ENCODE measurements at places on chromosomes 4 and X.

DNA sequence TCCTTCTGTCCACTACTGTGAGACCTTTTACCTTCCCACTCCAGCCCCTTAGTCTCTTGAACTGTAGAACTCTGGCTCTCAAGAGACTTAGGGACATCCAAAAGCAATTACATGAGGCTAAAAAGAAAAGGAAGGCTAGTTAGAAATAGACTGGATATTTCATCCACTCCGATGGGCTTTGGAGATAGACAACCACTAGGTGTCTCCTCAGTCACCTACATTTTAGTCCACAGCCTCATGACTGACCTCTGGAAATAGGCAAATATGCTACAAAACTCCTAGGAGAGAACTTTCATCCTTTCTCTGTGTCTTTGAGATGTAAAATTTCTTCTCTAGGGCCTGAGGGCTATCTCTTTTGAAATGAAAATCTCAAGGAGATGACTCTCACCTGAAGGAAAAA, 45.1 kb upstream of the LAMP2 start:
- no peak for DNase-seq

DNA sequence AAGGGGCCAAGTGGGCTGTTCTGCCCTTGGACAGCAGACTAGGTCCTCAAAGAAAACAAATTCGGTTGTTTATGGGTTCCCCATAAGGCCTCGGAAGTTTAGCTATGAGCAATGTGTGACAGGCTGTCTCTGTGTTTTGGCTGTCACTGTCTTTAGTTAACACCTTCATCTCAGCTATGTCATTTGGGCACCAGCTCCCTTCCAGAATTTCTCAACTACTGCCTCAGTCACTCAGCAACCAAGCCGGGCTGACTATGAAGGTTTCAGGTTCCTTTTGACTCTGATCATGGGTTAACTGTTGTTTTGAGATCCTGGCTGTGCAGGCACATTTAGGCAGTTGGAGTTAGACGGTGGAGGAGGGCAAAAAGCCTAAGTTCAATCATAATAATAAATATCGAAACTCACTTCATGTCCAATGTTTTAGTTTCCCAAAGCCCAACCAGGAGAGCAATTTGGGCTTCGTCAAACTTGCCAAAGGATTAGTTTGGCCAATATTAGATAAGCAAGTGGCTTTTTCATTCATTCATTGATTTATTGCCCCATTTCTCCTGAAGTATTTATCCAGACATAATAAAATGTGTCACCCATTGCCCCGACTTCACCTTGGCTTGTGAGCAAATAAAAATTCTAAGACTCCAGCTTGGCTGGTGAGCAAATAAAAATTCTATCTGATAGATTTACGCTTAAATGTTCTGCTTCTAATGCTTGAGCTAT, 9.1 kb upstream of the PAGE1 start:
- DNase-seq = no peak

GRCh38 chrX:13550346-13550745, 19.1 kb upstream of the EGFL6 start:
- DNase-seq = no peak

DNA sequence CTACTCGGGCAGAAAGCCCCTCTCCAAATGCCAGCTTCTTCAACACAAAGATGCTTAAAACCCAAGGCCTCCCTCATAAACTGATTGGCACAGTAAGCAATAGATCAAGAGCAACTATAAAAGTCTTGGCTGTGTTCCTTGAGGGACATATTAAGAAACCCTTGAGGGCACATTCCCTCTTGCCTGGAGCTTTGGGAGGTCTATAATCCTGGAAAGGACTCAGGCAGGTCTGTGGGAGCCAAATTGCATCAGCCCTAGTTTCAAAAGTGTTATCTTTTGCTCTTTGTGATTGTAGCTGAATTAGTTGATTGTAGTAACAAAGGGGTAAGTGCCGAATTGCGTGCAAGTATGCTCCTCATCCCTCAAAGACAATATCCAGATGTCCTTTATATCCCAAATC, 18.6 kb upstream of the SETD7 start:
- no peak for DNase-seq

- DNase-seq = no peak
These were observed 2.5 kb upstream of the TMEM47 start for GRCh38 chrX:34659575-34659974.

DNA sequence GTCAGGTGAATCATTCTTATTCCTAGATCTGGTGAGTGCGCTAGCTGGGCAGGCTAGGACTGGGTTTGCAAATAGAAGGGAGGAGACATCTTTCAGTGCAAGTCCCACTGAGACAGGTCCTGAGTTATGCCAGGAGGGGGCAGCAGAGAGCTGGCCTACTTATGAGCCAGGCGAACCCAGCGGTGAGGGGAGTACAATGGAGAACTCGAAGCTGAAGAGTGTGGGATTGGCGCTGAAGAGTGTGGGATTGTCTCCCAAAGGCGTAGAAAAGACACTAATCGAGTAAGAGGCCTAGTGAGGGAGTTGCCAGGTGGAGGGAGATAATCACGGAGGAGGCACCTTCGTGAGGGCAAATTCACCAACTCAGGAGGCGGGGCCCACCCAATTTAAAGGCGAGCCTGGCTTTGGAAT, 91.7 kb upstream of the CXorf66 start:
- DNase-seq = peak; percentile 13

GRCh38 chr4:100898844-100899243, 381.0 kb upstream of the EMCN start:
- no peak for DNase-seq

GRCh38 chrX:42385730-42386129, 392.2 kb downstream of the PPP1R2C start:
- no peak for DNase-seq

- DNase-seq = no peak
These were observed 169.5 kb downstream of the ARHGAP10 start for GRCh38 chr4:147901388-147901787.

DNA sequence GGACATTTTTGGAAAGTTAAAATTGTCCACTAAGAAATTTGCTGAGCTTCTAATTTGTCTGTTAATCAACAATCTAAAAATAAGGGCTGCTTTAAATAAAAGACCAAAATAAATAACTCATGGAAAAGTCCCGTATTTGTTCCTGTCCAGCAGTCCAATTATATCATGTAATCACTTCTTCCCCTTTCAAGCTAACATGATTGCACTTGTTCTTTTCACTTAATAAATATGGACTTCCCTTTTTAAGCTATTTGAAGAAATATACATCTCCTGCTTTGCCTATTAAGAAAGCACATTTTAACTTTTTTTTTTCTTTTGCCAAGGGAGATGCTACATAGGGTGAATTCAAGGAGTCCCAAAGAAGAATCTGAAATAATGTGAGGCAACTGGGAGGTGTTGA, 55.6 kb upstream of the FRAS1 start:
- DNase-seq = no peak

- no peak for DNase-seq
These were observed 28.3 kb upstream of the CFAP299 start for GRCh38 chr4:80307183-80307735.

- DNase-seq = no peak
These were observed 28.8 kb downstream of the NEK1 start for GRCh38 chr4:169583563-169583962.

DNA sequence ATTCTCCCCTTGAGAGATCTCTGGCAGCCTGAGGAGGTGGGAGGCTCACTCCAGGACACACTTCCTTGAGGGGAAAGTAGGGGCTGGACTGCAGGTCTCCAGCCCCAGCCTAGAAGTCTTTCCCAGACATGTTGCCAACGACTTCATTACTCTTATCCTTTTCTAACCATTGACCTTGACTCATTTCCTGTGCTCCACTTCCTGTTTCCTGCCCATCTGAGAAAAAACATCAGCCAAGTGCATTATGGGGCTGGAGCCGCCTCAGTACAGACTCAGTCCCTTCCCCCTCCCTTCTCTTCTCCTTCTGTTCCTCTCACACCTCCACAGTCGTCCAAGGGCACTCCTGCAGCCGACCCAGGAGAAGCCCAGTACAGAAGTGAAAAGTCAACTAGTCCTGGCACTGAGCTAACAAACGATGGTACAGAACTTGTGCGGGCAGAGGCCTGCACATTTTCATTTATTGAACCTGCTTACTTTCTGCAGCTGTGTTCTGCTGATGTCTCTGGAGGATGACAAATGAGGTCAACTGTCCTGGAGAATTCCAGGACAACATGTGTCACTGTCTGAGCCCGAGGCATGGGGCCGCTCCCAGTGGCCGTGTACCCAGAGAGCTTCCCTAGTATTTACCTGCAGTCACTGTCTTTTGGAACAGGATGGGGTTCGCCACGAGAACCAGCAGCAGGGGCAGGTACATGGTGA, 20.1 kb downstream of the GPR143 start:
- no peak for DNase-seq

GRCh38 chr4:104879367-104879766, 267.3 kb upstream of the TET2 start:
- DNase-seq = no peak

GRCh38 chrX:40176351-40177116, 78.8 kb upstream of the BCOR start:
- DNase-seq = peak; percentile 62

GRCh38 chr4:15776871-15777648, 1.1 kb upstream of the CD38 start:
- no peak for DNase-seq

GRCh38 chrX:53440621-53441517, 6.7 kb upstream of the HSD17B10 start:
- no peak for DNase-seq

DNA sequence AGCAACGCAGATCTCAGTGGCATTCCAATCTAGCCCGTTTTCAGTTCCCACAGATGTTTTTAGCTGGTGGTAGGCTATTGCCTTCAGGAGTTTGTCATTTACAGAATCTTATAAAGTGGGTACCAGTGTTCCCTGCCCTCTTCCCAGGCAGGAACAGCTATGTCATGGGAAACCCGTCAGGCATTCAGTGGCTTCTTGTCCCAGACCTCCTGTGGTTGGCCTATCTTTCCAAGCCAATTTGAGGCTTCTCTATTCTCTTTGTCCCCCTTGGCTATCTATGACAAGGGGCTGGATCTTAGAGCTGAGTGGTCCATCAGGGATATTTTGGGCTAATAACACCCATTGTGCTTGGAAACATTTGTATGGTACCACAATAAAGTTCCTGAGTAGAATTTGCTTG, 33.6 kb upstream of the RPL34 start:
- no peak for DNase-seq

DNA sequence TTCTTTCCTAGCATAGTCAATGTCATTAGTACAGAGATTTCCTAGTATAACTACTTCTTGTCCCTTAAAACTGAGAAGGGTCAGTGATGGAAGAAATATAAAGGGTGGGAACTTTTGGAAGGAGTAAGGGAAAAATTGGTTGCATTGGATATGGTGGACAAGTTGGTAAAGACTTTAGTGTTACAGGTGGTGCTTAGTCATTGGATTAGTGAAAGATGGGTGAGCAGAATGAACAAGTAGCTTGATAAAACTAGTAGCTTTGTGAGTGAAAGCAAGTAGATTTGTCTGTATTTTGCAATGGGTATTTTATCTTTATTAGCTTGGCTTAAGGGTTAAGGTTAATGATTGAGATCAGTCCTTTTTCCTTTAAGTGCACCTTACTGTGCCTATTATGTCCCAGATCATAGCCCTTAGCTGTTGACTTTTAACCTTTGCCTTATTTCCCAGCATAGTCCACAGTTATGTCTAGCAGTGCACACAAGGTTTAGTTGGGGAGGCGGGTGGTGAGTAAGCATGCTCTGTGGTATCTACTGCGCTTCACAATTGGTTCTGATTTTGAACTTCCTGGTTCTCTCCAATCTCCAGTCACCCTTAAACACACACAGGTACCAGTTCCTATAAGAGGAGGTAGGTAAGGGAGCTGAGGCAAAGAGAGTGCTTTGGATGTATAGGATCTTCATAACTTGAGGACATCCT, 9.5 kb downstream of the WDR44 start:
- DNase-seq = no peak

- no peak for DNase-seq
These were observed 48.2 kb upstream of the PPP2R3B start for GRCh38 chrX:434946-435345.

GRCh38 chrX:129139837-129140598, 383.3 kb downstream of the SMARCA1 start:
- no peak for DNase-seq

GRCh38 chrX:112571388-112571787, 108.3 kb downstream of the LHFPL1 start:
- DNase-seq = no peak
